ENCODE measurements at places on chromosomes 16 and 17. TPM values are rescaled to one million over a fixed set of nuclear protein-coding genes. Genes with fewer than 3 reads are reported as not detected.

The PDP2 gene
- polyA plus RNA-seq: 17.3 TPM

The DYNLL2 gene
- 12.8 TPM for polyA plus RNA-seq

GRCh38 chr17:74146196-74146595, 57.3 kb upstream of the RPL38 start:
- no peak overlapping the region for H3K27ac ChIP-seq
- DNase-seq: no peak
- no peak overlapping the region for H3K4me3 ChIP-seq
- H3K4me1 ChIP-seq: no peaks in the 10 kb centered on the region

DNA sequence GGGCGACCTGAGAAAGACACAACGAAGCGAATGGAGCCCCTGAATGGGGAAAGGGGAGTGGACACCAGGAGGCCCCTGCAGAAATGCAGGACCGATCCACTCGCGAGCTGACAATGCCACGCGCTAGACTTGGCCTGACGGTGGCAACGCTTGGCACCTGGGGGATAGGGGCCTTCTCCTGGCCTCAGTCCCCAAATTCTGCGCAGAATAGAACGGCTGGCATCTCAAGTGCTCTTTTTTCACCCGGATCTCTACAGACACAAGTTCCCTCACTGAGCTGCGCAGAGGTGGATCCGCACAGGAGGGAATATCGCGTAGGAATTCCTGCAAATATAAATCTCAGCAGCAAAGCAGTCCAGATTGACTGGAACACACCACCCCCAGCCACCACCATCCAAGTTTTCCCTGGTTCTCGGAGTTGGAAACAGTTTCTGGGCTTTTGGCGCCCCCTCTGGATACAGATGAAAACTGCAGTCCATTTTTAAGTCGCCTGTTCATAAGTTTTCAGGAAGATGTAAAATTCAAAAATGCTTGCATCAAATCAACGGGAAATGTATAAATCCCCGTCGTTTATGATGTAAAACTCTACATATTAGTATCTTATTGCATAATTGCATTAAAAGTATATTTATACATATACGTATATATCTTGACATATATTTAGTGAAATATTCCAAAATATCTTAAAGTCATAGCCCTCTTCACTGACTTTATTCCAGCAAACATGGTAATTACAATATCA, 2.3 kb upstream of the SOX9 start:
- peaks cover 19% of the 10 kb centered on the region for H3K27me3 ChIP-seq
- peaks cover 32% of the 10 kb centered on the region for H3K4me1 ChIP-seq
- no peak for DNase-seq
- peaks cover 4% of the 10 kb centered on the region for H3K36me3 ChIP-seq
- H3K4me3 ChIP-seq: peak overlapping the region; percentile 9

DNA sequence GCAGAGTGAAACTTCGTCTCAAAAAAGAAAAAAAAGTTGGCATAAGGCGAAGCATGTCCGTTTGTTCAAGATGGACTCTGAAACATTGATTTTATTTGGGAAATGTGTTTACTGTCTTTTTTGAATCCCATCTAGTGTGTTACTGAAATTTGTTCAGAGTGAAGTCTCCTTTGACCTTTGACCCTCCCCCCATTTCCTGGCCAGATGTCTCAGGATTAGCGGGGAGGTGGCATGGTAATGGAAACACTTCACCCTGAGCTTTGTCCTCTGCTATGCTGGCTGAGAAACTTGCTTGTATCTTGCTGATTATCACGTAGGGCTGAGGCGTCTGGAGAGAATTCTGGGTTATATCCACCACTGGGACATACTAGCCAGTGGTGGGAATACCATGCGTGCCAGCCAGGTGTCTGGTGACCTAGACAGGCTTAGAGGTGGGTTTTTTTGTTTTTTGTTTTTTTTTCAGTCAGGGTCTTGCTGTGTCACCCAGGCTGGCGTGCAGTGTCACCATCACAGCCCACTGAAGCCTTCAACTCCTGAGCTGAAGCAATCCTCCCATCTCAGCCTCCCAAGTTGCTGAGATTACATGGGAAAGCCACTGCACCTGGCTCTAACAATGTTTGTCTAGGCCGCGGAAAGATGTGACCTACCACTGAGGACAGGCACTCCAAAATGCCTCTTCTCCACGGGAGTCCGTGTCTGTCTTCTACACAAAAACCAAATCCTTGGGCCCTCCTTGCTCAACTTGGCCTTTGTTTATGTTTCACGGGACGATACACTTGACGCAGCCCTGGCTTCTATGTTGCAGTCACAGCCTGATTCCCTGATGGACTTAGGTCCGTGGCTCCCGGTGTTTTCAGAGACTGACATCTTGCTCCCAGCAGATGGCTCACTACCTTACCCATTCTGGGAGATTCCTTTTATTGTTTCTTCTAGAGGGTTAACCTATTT, 6.6 kb upstream of the GALK1 start:
- no peak overlapping the region for H3K27ac ChIP-seq
- H3K4me1 ChIP-seq: peaks cover 3% of the 10 kb centered on the region
- DNase-seq: no peak
- H3K4me3 ChIP-seq: no peak overlapping the region
- no peaks in the 10 kb centered on the region for H3K27me3 ChIP-seq
- no peaks in the 10 kb centered on the region for H3K36me3 ChIP-seq

The RGS9 gene
- polyA plus RNA-seq: 2.1 TPM

- no peaks in the 10 kb centered on the region for H3K4me1 ChIP-seq
- no peaks in the 10 kb centered on the region for H3K36me3 ChIP-seq
- H3K27me3 ChIP-seq: no peaks in the 10 kb centered on the region
- DNase-seq: no peak
These were observed 112.7 kb downstream of the BRIP1 start for GRCh38 chr17:61750656-61751055.

DNA sequence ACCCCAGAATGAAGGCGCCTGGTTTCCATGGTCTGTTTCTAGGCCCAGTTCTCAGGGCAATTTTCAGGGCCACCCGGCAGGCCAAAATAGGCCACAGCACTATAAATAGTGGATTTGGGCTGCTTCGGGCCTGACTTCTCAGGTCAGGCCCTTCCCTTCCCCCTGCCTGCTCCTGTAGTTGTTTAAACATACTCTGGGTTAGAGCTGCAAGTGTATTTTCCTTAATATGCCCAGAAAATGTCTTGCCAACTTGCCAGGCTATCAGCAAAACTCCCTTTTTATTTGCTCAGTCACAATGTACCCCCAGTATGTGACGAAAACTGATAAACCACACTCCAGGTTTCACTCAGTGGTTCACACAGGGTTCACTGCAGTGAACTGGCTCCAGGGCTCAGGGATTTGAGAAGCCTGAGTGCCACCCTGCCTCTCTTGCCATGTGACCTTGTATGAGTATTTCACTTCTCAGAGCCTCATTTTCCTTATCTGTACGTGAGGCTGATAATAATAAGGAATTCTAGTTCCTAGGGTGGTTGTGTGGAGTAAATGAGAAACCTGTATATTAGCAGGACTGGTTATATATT, 76.5 kb downstream of the GPRC5B start:
- H3K4me3 ChIP-seq: no peak overlapping the region
- H3K27me3 ChIP-seq: no peaks in the 10 kb centered on the region
- no peak overlapping the region for H3K27ac ChIP-seq
- H3K4me1 ChIP-seq: peaks cover 12% of the 10 kb centered on the region
- no peak for DNase-seq

GRCh38 chr17:38898291-38898679, 27.1 kb upstream of the LASP1NB start:
- no peak overlapping the region for H3K4me3 ChIP-seq
- DNase-seq: no peak
- peaks cover 20% of the 10 kb centered on the region for H3K4me1 ChIP-seq

DNA sequence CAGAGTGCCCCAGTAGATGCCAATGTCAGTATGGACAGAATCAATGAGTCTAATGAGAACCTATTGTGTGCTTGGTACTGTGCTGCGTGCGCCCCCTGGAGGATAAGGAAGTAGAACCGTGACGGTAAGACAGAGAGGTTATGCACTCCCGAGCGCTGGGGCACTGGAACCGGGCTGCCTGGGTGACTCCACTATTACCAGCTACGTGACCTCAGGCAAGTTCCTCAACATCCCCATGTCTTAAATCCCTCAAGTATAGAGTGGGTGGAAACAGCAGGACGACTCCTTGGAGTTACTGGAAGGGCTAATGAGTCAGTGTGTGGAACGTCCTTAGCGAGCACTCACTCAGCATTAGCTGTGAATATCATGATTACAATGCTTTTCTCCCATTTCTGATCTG, 16.2 kb downstream of the CHST4 start:
- no peaks in the 10 kb centered on the region for H3K36me3 ChIP-seq
- DNase-seq: no peak
- H3K27me3 ChIP-seq: no peaks in the 10 kb centered on the region
- H3K4me1 ChIP-seq: no peaks in the 10 kb centered on the region

Data from keratinocyte (primary cell).